ENCODE measurements at places on chromosomes 3 and 15.

- no peak for DNase-seq
Measured at GRCh38 chr3:85081191-85081906, 122.6 kb downstream of the CADM2 start.

DNA sequence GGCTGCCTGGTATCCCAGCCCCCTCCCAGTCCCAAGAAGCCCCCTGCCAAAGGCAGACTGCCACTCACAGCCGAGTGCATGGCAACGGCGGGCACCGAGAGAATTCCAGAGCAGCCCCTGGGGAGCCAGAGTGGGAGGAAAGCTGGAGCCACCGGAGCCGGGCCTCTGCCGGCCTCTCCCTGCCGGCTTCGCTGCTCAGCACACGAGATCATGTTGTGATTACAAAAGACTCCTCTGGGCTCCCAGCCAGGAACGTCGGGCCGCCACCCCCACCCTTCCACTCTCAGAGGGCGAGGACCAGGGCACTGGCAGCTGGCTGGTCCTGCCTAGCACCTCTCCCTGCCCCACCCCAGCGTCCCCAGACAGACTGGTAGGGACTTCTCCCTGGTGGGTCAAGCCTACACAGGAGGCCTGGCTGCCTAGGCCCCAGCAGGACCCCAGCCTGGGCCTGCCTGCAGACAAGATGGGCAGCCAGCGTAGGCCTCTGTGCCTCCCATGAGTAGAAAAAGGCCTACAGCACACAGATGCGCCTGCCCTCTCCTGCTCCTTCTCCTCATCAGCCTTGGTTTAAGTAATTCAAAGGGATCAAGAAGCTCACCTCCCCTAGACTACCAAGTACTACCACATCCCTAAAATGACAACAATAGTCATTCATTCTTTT, at the start of gene CCDC9B:
CCDC9B (minus strand) TSS at position 200 of the 661 bp plus-strand sequence; CDS start at position 80, 120 bp downstream.
- DNase-seq, result no peak

- no peak for DNase-seq
Measured at GRCh38 chr3:138137861-138138260, 5.7 kb upstream of the A4GNT start.

DNA sequence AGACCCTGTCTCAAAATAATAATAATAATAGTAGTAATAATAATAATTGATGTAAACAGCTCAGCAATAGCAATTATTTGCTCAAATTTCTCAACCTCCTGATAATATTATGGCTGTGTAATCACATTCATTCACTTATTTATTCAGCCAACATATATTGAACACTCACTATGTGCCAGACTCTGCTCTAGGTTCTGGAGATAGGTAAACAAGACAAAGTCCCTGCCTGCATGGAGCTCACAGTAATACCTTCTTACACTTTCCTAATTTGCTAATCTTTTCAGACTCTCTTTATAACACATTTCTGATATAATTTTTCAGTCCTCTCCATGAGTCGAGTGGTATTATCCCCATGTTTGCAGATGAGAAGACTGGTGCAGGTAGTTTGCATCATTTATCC, 137.6 kb downstream of the KLHL25 start:
- no peak for DNase-seq

- DNase-seq, result no peak
Measured at GRCh38 chr3:98710067-98710659, 53.0 kb upstream of the ST3GAL6 start.

DNA sequence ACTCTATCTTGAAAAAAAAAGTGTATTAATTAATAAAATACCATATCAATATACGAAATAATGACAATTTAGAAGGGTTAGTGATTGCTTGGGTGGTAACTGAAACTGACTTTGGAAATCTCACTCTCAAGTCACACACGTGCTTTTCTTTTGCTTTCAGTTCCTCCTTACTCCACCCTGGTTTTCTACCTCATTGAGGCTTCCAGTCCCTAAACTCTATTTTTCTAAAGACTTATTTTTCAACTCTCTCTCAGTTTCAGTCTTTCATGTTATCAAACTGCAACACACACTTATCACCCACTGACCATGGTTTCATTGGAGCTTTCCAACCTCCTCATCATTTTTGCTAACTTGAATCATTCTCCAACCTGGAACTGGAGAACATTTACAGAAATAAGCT, 23.5 kb downstream of the IL12A start:
- DNase-seq, result no peak

- DNase-seq, result no peak
Measured at GRCh38 chr3:70840106-70840870, 527.9 kb upstream of the MDFIC2 start.

- DNase-seq, result no peak
Measured at GRCh38 chr3:101270149-101270548, 50.2 kb downstream of the IMPG2 start.

DNA sequence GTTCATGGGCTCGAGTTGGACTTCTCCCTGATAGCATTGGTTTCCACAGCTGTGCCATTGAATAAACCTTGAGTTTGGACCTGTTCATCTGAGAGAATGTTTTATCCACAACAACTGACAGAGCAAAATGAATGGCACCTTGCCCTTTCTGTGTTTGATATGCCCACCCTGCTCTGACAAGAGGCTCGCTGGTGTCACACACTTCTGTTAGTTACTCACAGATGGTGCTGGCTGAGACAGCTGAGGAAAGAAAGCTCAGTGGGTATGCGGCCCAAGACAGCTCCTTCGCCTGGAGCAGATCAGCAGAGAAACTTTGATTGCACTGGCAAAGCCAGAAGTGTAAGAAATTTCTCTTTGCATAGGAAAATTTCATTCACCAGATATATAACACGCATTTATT, 2.5 kb upstream of the CAPN3 start:
- no peak for DNase-seq

GRCh38 chr3:144524531-144524930, 552.9 kb downstream of the DIPK2A start:
- DNase-seq, result no peak

DNA sequence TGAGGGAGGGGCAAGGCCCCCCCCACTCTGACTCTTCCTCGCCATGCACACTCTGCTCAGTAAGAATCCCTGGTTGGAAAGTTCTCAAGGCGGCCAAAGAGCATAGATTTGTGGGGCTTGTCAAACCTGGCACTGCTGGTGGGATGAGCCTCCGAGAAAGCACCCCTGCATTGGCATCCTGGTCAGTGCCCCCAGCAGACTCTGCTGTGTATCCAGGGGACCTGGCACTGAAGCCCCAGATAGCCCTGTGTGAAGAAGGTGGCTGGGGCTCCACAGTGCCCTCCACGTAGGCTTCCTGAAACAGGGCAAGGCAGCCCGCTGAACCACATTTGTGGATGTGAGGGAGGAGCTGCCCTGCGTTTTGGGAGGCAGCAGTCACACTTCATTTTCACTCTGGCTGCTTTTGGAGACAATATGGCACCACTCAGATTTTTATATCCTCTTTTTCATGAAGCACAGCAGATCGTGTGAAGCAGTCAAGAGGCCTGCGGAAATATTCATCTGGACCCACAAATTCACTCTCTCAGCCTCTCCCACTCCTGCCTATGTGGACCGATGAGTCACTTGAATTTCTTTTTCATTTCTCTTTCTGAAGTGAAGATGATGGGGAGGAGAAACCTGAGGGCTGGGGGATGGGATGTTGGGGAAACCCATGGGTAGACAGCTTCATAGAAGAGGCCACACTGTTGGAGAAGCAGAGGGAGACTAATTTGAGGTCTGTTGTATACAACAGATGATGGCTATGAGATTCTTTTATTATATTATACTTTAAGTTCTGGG, 88.7 kb upstream of the BCL6 start:
- DNase-seq, result no peak

DNA sequence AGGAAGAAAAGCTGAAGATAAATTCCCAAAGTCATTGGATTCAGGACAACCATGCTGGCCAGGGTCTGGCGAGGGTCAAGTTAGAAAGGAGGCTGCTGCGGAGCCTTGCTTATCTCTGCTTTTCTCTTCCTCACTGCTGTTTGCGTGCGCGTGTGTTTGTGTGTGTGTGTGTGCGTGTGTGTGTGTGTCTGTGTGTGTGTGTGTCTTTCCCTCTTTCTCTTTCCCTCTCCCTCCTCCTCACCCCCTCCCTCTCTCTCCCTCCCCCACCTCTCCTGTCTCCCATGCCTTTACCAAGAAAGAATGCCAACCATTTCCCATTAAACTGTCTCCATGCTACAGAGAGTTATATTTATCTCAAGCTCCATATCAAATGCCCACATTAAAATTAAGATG, at the start of gene COLQ:
COLQ (minus strand) TSS at position 134 of the 393 bp plus-strand sequence; CDS start at position 53, 81 bp downstream.
- DNase-seq, result no peak

DNA sequence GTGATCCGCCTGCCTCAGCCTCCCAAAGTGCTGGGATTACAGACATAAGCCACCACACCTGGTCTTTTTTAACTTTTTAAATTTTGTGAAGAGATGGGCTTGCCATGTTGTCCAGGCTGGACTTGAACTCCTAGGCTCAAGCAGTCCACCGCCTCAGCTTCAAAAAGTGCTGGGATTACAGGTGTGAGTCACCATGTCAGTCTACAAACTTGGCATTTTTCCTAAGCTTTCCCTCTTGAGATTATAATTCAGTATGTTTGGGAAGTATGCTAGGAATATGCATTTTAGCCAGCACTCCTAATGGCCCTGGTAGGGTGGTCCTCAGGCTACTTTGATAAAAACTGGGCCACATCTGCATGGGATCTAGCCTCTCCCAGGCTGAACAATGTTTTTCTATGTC, 4.4 kb downstream of the WDR73 start:
- no peak for DNase-seq

- no peak for DNase-seq
Measured at GRCh38 chr3:3240986-3241385, 61.5 kb upstream of the CRBN start.

DNA sequence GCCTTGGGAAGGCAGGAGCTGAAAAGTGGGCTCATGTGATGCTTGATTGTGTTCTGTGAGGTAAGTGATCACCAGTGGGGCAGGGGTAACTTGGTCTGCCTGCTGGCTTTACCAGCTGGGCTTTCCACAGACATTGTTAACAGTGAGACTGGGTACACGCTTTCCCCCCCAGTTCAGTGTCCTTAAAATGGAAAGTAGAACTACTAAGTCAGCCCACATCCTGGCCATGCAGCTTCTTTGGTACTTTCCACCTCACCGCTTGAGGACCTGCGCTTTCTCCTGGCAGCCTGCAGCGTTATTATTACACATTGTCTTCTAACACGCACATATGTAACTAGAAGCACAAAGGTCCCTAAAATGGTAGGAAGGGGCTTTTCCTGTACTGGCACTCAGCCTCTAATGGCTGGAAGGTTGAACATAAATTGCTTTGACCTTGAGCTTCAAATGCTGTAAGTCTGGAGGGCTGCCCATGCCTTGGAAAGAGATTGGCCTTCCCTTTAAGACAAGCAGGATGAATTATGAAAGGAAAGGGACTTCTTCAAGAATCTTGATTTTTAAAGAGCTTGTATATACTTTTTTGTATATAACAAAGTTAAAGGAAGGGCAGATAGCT, 216.1 kb upstream of the ROPN1 start:
- DNase-seq, result no peak

GRCh38 chr3:106255870-106256248, 387.0 kb upstream of the CBLB start:
- no peak for DNase-seq

DNA sequence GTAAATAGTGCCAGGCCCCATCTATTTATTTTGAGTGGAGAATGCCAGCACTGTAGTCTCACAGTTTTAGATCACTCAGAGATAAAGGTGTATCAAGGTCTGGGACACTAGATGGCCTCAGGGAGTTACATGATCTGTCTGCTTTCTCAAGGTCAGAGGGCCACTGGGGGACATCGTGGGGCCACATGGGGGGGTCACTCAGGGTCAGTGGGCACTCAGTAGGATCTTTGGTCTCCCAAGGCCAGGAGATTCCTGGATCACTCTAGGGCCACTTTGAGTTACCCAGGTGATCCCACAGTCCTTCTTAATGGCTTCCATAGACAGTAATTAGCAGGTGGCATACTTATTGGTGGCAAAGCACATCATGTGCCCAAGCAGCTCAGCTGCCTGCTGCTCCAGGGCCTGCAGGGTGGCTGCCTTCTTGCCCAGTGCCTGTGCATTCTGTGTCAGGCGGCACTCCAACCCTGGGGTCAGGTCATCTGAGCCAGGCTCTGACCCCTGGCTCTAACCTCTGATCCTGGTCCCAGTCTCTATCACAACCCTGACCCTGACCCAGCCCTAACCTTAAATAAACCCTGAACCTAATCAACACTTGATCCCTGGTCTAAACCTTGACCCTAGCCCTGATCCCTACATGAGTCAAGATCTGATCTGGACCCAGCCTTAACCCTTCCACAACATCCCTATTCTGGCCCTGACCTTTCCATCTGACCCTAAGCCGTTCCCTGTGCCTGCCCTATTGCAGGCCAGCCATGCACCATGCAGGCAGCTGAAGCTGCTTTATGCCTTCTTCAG, 1.8 kb upstream of the LAMB2 start:
- no peak for DNase-seq

DNA sequence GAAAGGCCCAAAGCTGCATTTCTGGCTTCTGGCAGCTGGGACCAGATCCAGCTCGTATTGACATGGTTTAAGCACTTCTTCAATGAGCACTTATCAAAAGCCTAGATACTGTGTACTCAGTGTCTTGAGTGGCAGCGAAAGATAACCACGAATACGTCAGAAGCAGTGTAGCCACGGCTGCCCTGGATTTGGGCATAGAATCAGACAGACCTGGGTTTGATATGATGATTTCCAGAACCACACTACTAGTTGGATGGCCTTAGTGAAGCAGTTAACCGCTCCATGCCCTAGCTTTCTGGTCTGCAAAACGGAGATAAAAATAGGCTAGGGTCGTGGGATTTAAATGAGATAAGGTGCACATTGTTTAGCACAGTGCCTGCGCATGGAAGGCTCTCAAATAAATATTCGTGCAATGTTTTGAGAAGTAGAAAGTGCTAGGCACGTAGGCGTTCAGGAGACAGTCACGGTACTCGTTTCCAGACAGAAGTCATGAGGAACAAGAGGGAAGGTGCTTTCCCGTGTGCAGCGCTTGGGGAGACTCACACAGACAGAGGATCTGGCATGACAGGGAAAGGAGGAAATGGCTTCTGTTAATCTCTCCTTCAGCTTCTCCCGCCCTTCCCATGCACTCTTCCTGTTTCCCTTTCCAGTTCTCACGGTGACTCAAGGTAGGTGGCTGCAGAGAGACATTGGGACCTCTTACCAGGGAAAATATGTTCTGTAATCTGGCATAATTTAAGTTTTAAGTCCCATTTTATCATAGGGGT, 70.3 kb downstream of the CCNL1 start:
- no peak for DNase-seq

- DNase-seq, result no peak
Measured at GRCh38 chr15:38961931-38962330, 397.3 kb upstream of the RASGRP1 start.

- DNase-seq, result no peak
Measured at GRCh38 chr3:123392871-123393620, 55.8 kb downstream of the ADCY5 start.

DNA sequence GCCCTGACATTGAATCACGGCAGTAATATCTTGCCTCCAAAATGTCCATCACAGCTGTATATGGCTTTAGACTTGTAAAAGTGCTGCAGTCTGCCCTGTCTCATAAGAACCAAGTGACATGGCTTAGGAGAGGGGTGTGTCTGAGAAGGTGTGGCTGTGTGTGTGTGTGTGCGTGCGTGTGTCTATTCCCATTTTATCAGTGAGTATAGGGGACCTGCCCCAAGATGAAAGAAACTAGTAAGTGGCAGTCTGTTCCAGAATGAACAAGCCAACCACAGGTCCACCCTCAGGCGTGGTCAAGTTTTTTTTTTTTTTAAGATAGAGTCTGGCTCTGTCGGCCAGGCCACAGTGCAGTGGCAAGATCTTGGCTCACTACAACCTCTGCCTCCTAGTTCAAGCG, 5.6 kb upstream of the RHOV start:
- DNase-seq, result no peak
